Left cardiac atrium (tissue), 4 donors: ENCODE measurements at places on chromosomes 2 and 18. TPM values are rescaled to one million over a fixed set of nuclear protein-coding genes. Genes with fewer than 3 reads are reported as not detected.

TUBB8B gene
- not detected for total RNA-seq

DNA sequence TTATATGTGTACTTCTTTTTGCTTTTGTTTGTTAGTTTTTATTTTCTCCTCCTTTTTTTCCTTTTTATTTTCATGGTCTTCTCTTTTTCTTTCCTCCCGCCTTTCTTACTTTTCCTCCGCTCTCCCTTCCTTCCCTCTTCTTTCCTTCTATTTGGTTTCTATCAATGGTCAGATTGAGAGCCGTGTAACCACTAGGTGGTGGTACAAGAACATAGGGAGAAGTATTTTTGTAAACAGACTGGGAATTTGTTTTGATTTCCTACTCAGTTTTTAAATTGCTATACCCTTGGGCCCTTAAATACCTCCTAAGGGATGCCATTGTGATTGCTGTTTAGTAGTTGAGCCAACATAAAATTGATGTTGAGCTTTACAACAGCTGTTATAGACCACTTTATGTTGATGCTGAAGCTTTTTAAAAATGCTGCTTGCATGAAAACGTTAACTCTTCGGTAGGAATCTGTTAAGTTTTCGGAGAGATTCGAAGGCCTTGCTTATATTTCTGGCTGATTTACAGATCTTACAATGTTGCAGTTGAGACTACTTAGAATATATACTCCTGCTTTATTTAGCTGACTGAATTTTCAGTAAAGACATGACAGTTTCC, 124.2 kb downstream of the UBE2E3 start:
- no peak for DNase-seq

DNA sequence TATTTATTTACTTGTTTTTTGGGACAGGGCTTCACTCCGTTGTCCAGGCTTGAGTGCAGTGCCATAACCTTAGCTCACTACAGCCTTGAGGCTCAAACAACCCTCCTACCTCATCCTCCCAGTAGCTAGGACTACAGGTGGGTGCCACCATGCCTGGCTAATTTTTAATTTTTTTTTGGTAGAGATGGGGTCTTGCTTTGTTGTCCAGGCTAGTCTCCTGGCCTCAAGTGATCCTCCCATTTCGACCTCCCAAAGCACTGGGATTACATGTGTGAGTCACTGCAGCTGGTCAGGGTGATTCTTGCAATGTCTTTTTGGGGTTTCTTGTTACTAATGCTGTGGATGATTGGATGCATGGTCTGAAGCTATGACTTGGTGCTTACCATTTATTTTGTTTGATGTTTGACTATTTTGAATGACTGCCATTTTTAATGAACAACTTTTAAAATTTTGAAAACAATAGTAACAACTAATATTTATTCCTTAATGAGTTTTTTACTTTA, 6.5 kb downstream of the CERS6 start:
- DNase-seq, result no peak

DNA sequence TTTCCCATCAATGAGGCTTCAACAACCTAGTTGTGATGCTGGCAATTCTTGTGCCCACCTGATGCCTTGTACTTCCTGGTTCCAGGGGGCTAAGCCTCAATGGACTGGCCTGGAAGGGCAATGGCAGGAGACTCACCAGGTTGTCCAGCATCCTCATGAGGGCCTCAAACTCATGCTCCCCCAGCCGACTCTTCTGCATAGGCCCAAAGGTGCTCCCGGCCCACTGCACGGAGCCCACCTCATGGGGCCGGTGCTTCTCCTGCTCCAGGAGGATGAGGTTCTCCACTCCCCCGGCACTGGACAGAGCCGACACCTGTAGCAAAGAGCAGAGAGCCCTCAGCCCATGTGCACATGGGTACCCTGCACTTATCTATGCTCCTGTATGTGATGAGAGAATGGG, 84.5 kb downstream of the ADD2 start:
- no peak for DNase-seq

GRCh38 chr2:71821856-71822255, 325.8 kb downstream of the CYP26B1 start:
- DNase-seq, result no peak

- no peak for DNase-seq
Observed at GRCh38 chr2:24970483-24971285, 1.1 kb downstream of the DNAJC27 start.

- DNase-seq, result peak; percentile 72
Observed at GRCh38 chr2:45938649-45939511, 287.4 kb downstream of the PRKCE start.

GRCh38 chr2:215764441-215765048, 248.8 kb downstream of the MREG start:
- DNase-seq, result no peak
